Thymus (tissue), 14 donors: ENCODE measurements at places on chromosomes 7 and 10. TPM values are rescaled to one million over a fixed set of nuclear protein-coding genes. Genes with fewer than 3 reads are reported as not detected.

DNA sequence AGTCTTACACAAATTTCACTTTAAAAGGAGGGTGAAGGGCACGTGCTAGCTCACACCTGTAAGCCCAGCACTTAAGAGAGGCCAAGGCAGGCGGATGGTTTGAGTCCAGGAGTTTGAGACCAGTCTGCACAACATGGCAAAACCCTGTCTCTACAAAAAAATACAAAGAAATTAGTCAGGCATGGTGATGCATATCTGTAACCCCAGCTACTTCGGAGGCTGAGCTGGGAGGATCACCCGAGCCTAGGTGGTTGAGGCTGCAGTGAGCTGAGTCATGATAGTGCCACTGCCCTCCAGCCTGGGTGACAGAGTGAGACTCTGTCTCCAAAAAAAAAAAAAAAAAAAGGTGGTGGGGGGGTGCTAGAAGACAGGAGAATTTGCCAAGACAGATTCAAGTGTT is 237.3 kb upstream of the KLF14 start:
- DNase-seq: no peak

- DNase-seq: no peak
Observed at GRCh38 chr10:44725404-44725803, 185.7 kb upstream of the TMEM72 start.

GRCh38 chr7:131327049-131327625 is 539 bp upstream of the MKLN1 start:
- peak; percentile 25 for DNase-seq

DNA sequence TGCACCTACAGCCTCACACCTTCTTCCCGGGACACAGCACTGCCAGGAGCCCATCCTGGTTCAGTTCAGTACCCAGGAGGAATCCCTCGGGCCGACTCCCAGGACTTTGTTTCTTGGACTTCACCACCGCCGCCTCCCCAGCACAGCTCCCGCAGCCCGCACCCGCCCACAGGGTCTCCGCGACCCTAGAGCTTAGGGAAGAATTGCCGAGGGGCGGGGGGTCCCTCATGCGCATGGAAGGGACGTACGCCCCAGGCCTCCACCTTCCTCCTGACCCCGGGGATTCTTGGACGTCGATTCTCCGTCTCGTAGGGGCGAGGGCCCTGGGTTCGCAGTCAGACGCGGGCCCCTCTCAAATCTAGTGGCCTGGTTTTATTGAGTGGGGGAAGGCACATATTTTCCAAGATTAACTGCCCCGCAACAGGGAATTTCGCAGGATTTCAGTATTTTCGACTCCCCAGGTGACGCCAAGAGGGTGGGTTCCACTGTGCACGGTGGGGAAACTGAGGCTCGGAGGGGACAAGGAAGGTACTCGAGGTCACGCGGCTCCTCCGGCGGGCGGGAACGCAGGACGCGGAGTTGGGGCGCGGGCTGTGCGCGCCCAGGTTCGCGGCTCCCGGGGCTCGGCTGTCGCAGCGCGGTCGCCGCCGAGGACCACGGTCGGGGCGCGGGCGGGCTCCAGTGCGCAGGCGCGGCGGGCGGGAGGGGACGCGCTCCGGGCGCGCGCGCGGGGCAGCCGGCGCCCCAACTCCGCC is at the start of gene ADCY1:
Gene ADCY1 (plus strand): TSS at position 708 of the 755 bp plus-strand sequence. CDS start 176 bp downstream, outside the sequence.
- no peak for DNase-seq

CPSF4 gene
- total RNA-seq: 19.0 TPM

DNA sequence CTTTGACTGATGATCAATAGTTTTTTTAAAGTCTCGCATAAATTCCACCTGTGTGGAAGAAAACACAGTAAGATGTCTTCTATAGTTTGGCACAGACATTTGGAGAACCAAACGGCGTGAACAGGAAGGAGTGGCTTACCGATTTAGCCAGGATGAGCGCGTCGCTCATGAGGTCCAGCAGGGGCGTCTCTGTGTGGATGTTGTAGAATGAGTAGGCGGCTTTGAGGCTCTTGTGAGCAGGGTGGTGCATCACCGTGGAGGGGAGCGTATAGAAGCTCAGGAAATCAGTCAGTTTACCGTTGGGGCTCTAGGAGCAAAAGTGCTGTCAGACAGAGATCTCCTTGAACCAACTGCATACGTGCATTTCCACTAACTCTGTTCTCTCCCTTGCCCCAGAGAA is 15.5 kb downstream of the RPP38 start:
- DNase-seq: no peak

DNA sequence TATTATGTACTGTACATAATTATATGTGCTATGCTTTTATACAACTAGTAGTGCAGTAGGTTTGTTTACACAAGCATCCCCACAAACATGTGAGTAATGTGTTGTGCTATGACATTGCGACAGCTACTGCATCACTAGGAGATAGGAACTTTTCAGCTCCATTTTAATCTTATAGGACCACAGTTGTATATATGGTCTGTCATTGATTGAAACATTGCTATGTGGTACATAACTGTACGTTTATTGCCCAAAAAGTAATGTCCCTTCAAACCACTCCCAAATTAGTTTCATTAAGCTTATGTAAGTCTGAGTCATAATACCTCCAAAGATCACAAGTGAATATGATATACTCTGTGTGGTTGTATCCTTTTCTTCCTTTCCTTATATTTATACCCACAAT is 183.2 kb upstream of the POT1 start:
- DNase-seq: no peak

DNA sequence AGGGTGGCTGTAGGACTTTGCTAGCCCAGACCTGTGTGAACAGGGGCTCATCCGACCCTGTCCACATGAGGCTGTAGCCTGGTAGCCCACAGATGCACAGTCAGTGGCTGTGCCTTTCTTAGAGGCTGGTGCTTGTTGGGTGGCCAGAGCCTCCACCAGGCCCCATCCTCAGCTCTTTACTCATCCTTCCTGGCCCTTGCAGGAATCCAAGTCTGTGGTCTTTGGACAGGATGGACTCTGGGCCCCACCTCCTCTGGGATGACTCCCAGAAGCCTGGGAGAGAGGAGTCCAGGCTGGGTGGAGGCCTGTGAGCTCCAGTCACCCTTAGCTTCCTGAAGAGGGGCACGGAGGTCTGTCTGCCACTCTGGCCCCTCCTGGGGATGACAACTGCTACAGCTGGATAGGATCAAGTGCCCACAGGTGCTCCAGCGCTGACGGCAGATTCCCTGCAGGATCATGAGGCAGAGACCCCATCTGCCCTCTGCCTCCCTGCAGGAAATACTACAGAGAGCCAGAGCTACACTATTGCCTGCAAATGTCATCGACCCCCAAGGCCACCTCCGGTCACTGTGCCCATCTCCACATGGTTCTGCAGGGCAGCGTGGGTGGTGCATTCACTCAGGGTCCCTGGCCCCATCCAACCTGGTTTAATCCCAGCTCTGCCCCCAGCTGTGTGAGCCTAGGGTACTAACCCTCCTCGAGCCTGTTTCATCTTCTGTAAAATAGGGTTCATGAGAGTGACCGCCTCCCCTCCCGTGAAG is 114.5 kb downstream of the PTPN20 start:
- DNase-seq: no peak

DMBT1 gene
- 0.09 TPM for total RNA-seq

C7orf25 gene
- 2.3 TPM for total RNA-seq

GRCh38 chr7:105887569-105888189 is 11.3 kb upstream of the ATXN7L1 start:
- no peak for DNase-seq

- DNase-seq: no peak
Observed at GRCh38 chr10:130484468-130485180, 348.4 kb downstream of the GLRX3 start.

- no peak for DNase-seq
Observed at GRCh38 chr10:62071846-62072281, 170.4 kb downstream of the ARID5B start.

- DNase-seq: no peak
Observed at GRCh38 chr10:126199221-126199998, 188.9 kb downstream of the ADAM12 start.

DNA sequence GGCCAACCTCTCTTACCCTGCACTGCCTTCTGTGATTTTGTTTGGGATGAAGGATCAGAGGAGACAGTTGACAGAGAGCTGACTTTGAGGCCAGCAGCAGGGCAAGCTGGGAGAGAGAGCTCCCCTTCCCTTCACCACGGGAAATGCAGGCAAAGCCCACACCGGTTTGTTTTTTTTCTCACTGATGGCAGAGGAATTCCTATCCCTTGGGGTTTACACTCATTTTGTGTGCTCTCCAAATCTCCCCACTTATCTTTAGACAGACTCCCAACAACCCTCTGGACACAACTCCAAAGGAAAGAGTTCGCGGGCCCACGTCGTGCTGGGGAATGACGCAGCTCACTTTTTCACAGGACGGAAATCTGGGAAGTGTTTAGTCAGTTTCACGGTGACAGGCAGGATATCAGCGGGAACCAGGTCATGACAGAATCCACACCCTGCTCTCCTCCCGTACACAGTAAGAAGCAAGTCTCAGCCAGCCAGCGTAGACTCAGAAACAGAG is 68.3 kb upstream of the FAM171A1 start:
- no peak for DNase-seq

GRCh38 chr10:4195213-4195612 is 410.2 kb upstream of the KLF6 start:
- DNase-seq: no peak

GJD4 gene
- 0.09 TPM for total RNA-seq

DNA sequence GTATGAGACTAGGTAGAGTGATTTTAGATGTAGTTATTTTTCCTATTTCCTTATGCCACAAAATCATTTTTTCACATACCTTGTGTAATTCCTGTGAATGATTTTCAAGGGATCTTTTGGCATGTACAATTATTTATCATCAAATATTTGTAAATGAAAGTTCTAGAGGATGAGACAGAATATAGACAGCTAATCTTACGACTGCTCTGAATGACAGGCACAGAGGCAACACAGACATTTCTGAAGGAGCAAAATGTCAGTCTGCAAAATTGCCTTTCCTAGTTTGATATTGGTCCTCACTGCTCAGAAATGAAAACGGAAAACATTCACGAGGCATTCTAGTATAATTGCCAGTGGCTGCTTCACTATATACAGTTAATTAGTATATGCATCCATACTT is 810.6 kb upstream of the C7orf33 start:
- DNase-seq: no peak

DNA sequence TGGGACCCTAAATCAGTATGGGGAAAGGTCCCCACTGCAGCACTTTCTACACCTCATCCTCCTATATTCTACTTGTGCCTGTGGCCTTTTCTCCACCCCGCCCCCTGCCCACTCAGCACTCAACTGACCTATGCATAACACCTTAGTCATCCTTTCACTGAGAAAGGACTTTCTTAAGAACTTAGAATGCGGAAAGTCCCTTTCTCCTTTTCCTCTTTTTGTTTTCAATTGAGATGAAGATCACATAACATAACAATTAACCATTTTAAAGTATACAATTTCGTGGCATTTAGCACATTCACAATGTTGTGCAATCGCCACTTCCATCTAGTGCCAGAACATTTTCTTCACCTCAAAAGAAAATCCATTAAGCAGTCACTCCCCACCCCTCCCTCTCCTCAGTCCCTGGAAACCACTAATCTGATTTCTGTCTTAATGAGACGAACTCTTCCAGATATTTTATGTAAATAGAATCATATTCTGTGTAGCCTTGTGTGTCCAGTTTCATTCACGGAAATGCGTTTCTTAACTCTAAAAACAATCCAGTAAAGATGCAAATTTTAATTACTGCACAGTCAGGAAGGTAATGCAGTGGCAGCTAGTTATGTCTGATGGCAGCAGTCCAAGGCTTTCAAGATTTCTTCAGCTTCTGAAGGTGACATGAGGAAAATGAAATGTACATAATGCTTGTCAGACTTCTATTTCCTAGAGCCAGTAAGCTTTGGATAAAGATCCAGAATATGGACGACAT is 41.7 kb downstream of the FAS start:
- no peak for DNase-seq

SOSTDC1 gene
- total RNA-seq: 2.0 TPM

GRCh38 chr7:3179456-3179855 is 121.6 kb upstream of the SDK1 start:
- DNase-seq: no peak

GLRX3 gene
- total RNA-seq: 82.4 TPM

CPA2 gene
- total RNA-seq: 0.14 TPM

DNA sequence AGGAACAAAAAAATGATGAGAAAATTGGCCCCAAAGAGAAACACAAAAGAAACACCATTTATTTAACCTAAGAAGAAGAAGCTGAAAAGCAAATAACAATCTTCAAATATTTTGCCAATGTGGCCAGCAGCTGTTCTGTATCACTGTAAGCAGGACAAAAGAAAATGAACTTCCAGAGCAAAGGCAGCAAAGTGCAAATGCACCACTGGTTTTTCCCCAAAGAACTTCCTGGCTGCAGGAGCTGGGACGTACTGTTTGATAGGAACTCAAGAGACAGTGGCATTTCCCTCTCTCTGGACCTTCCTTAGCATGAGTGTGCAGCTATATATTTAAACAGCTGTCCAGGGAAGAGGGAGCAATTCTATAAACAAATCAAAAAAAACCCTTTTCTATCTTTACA is 60.4 kb downstream of the RNLS start:
- no peak for DNase-seq
